ENCODE measurements at places on chromosomes 2 and 18.

- no peak for DNase-seq
Measured at GRCh38 chr2:64220894-64221617, 76.8 kb upstream of the PELI1 start.

- no peak for DNase-seq
Measured at GRCh38 chr2:45724335-45724734, 72.9 kb downstream of the PRKCE start.

- no peak for DNase-seq
Measured at GRCh38 chr18:55186588-55186987, 227.3 kb upstream of the CCDC68 start.

DNA sequence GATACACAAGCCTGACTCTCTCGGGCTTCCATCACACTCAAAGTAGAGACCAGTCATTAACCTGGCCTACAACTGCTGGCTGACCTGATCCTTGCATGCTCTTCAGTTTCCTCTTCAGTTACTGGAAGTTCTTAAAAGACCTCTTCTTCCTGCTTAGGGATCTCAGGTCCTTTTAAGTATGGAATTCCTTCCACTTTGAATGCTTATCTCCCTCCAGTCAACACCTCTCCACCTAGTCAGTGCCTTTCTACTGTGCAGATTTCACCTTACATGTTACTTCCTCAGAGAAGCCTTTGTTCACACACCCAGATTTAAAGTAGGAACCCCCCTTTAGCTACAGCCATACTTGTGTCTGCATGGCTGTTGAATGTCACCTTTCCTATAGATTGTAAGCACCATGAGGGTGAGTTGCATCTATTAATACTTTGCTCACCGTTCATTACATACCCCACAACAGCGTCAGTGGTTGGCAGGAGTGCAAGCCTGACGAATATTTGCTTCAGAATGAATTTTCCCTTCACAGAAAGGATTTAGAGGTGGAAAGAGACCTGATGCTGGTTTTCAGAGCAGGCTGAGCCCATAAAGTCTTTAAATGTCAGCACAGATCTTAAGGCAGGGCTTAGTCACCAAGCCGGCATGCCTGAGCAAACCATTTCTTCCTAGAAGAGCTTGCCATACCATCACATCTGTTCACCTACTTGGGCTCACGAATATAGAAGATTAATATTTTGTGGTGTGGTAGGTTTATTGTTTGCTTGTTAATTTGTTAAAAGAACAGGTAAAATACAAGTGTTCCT, 90.1 kb downstream of the ACVR1 start:
- peak; percentile 64 for DNase-seq

- no peak for DNase-seq
Measured at GRCh38 chr2:110126906-110127305, 11.3 kb upstream of the MALL start.

DNA sequence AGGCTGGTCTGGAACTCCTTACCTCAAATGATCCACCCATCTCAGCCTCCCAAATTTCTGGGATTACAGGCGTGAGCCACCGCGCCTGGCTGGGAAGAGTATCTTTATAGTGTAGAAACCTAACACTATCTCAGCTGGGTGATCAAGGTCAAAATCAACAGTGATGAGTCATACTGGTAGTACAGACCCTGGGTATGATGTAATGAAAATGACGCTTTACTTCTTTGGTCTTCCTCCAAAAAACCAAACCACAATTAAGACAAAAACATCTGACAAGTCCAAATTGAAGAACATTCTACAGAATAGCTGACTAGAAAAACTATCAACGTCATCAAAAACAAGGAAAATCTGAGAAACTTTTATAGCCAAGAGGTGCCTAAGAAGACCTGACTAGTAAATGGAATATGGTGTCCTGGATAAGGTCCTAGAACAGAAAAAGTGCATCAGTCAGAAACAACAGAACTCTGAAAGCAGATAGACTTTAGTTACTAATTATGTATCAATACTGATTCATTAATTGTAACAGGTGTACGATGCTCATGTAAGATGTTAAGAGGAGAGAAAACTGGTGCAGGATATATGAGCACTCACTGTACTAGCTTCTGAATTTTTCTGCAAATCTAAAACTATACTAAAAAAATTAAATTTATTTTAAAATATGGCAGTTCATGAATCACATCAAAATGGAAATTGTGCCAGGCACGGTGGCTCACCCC, 25.4 kb downstream of the PDCL3 start:
- no peak for DNase-seq

GRCh38 chr2:139064159-139064558, 284.0 kb upstream of the NXPH2 start:
- DNase-seq, result no peak

GRCh38 chr2:72583376-72583775, 242.5 kb downstream of the EXOC6B start:
- DNase-seq, result no peak

DNA sequence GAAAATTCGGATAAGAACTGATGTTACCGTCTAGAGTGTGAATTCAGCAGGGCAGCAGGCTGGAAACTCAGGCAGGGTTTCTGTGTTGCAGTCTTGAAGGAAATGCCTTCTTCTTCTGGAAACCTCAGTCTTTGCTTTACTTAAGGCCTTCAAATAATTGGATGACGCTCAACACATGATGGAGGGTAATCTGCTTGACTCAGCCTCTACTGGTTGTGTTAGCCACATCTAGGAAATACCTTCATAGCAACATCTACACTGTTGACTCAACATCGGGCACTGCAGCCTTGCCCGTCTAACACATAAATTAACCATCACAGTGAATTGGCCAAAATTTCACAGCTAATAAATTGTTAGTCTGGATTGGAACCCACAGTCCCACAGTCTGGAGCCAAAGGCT, 37.2 kb downstream of the YPEL5 start:
- no peak for DNase-seq

GRCh38 chr2:2800697-2801096, 469.6 kb upstream of the MYT1L start:
- no peak for DNase-seq

GRCh38 chr2:24913911-24914310, 6.1 kb downstream of the ADCY3 start:
- no peak for DNase-seq

GRCh38 chr2:70247364-70248180, 856 bp downstream of the TIA1 start:
- no peak for DNase-seq

- no peak for DNase-seq
Measured at GRCh38 chr2:85787282-85787980, 33.6 kb downstream of the ATOH8 start.

GRCh38 chr2:25546852-25547251, 126.5 kb downstream of the DTNB start:
- no peak for DNase-seq

GRCh38 chr2:219124381-219125110, 36.1 kb downstream of the NHEJ1 start:
- peak; percentile 9 for DNase-seq

GRCh38 chr2:180472133-180472532, 465.0 kb upstream of the CWC22 start:
- DNase-seq, result no peak
